DMS79 (cell line): ENCODE measurements at places on chromosomes 3 and 15.

DNA sequence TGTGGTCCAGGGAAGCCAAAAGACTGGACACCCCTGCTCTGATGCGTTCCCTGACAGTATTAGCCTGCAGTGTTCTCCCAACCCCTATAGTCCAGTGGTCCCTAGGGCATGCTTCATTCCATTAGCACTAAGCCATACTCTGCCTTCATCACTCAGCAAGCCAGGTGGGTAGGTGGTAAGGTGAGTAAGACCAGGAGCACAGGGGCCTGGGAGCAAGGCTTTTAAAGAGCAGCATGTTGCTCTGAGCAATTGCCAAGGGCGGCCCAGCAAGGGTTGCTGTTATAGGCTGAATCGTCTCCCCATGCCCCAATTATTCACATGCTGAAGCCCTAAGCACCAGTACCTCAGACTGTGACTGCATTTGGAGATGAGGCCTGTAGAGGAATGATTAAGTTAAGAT, 11.0 kb downstream of the CXCR6 start:
- no peak for DNase-seq

GRCh38 chr3:12954891-12955650, 113.7 kb upstream of the RPL32 start:
- DNase-seq: peak; percentile 46

- no peak for DNase-seq
These were observed 218.7 kb upstream of the CHRNA7 start for GRCh38 chr15:31811641-31812040.

DNA sequence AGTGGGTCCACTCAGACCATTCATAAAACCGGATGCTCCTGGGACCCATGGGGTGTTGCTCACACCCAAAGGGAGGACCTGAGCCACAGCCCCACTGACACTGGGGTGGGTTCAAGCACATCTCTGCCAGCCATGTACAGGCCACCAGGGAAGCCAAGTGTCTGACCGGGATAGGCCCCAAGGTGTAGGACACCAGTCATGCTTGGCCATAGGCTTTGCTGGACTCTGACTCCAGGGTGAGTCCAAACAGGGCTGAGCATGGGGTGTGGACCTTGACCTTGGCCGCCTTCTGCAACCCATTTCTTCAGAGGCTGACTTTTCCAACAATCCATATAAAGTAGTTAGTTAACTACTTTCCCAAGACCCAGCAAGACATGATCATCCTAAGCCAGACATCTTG, 31.4 kb upstream of the DUSP7 start:
- DNase-seq: no peak

GRCh38 chr3:47003461-47004368, 24.2 kb downstream of the NBEAL2 start:
- no peak for DNase-seq

GRCh38 chr15:86488046-86488445, 408.4 kb downstream of the AGBL1 start:
- DNase-seq: no peak

DNA sequence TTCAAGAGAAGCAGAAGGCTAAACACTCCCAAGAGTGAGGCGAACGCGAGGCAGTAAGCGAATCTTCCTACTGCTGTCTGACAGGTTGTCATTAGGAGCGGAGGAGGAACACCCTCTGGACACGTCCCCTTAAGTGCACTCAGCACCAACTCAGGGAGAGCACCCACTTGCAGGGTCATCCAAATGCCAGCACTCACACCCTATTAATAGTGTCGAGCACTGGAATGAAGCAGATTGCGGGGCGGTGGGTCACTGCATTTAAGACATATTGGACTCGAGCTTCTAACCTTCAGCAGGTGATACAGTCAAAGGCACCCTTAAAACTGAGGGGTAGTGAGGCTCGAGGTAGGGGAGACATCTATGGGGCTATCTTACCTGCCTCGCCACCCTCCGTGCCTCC, 28.7 kb downstream of the SH3BP5 start:
- no peak for DNase-seq

- no peak for DNase-seq
These were observed 230.4 kb upstream of the CHRM5 start for GRCh38 chr15:33737687-33738601.

- DNase-seq: peak; percentile 96
These were observed 239.3 kb downstream of the CPNE4 start for GRCh38 chr3:131795390-131796090.

DNA sequence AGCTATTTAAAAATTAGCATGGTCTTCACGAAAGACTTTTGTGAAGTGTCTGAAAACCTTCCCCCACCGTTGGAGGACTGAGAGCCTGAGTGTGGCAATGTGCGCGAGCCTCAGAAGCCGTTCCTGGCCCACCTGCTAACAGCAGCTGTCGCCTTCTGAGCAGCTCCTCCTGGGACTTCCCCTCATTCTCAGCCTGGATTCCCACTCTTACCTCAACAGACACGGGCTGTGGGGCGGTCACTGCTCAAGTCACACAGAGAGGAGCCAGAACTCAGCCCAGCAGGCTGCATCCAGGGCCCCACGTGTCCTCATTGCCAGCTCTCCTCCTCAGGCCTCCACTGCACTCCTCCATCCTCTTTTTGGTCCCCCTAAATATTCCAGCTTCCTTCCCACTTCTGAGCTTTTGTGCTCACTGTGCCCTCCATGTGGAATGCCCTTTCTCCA, 7.8 kb downstream of the DNASE1L3 start:
- no peak for DNase-seq

GRCh38 chr3:48592519-48593087, 2.5 kb downstream of the COL7A1 start:
- no peak for DNase-seq

GRCh38 chr3:4314688-4315087, 11.5 kb downstream of the SETMAR start:
- no peak for DNase-seq

DNA sequence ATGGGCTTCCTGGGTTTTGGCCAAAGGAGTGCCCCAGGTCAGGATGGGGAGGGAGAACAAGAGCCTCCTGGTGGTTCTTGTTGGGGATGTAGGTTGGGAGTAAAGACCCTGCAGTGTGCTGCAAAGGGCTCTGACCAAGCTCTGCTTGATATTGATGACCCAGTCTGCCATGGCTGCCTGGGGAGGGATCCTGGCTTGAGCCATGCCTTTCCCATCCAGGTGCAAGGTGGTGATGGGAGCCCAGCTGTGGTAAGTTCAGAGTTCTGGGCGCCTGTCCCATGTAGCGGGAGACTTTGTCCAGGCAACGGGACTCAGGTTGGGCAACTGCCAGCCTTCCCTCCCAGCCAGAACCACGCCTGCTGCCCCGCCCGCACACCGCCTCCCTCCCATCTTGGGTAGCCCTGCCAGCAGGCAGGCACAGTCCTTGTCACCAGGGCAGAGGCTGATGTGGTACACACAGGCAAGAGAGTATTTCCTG, 2.6 kb downstream of the GNAI2 start:
- no peak for DNase-seq

- DNase-seq: no peak
These were observed 146.1 kb downstream of the DPH6 start for GRCh38 chr15:35399901-35400300.

DNA sequence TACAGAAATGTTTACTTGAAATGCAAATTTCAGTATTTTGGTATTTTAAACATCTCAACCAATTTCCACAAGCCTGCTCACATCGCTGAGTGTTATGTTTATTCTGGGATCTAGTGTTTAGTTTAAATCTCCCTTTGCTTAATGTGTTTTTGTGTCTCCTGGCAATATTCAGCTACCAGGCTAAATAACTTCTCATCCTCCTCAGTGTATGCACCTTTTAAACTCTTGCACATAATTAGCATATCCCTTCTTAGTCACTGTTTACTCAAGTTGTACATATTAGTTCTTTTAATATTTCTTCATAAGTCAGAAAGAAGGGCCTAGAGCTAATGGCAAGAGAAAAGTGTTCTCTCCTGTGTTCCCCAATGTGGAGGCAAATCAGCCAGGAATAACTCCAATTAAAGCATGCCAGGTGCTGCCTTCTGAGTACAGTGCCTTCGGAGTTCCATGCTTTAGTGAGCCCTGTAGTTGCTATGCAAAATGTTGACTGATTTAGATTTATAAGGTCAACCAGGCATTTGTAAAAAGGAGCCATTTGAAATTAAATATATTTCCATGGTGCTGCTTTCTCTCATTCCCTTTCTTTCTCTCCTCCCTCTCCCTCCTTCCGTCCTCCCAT, 234.3 kb downstream of the GAP43 start:
- DNase-seq: no peak

DNA sequence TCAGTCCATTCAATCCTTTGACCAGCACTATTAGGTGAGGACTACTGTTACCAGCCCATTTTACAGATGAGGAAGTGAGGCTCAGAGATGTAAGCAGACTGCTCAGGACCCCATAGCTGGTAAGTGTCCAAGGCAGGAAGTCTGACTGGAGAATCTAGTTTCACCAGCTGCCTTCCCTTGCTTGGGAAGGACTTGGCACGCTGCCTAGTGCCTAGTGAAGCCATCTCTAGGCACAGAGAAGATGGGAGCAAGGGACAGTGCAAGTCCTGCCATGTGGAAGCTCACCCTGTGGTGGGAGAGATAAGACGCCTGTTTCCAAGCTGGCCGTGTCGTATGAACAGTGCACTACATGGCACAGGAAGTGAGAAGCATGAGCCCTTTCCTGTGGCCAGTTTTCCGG, 111.8 kb upstream of the TMC3 start:
- no peak for DNase-seq

GRCh38 chr3:50525191-50525910, 21.9 kb upstream of the CACNA2D2 start:
- no peak for DNase-seq

DNA sequence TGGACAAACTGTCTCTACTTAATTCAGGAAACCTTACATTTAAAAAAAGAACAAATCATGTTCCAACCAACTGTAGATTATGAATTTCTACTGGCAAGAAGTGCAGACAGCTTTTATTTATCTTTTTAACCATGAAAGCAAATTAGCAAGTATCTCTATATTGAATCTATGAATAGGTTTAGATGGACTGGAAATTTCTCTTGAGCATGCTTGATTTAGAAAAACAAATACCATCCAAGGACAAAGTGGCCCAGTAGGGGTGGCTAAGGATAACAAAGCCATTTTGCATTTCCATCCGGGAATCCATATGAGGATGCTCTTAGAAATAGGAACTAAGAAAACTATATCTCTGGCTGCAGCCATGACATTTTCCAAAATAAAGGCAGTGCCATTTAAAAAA, 150.6 kb downstream of the KCNMB2 start:
- no peak for DNase-seq

GRCh38 chr15:100693451-100693850, 91.1 kb downstream of the ASB7 start:
- DNase-seq: no peak

GRCh38 chr3:10546181-10546624, 40.8 kb upstream of the ATP2B2 start:
- no peak for DNase-seq

DNA sequence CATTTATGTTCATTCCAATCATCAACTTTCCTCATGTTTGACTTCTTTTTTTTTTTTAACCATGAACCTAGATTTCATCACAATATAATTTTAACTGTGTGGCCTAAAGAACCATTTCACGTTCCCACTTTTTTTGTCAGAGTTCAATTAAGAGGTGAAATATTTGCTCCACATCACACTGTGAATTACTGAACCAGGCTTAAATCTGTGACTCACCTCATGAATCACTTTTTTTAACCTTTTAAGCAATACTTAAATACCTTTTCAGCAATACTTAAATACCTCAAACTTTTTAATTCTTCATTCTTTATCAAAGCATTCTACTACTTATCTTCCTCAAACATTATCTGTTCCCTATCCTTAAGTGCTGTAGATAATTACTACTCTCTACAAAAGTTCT, 137.6 kb downstream of the SI start:
- DNase-seq: no peak

DNA sequence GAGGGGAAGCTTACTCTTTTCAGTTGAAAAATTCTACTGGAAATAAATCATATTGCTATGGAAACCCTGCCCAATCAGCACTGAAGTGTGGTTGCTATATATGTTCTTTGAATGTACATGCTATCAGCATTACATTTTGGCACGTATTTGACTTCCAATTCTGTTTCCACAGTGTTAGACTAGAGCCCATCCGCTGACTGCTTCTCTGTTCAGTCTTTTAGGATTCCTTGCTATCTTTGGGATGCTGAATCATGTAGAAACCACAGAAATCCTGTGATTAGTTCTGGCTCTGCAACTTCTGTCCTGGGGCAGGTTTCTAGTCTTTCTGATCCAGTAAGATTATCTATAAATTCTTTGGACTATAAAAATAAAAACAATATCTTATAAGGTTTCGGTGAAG, 128.2 kb upstream of the SLC7A14 start:
- no peak for DNase-seq

GRCh38 chr3:49591615-49592014, 37.3 kb downstream of the BSN start:
- no peak for DNase-seq

DNA sequence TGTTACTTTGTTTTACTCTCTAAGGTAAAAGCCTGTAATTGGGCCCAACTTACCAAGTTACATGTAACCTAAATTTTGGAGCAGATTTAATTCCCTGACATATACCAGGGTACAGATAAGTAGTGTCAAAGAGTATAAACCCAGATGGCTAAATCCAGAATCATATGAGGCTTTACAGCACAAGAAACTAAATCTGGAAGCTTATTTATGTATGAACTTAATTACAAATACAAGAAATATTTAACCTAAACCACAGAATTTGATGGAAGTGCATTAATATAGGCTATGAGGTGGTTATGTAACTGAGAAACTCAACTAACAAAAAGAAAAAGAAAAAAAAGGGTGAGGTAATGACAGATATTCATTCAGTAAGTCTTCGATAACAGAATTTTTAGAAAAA, 930.2 kb upstream of the ALCAM start:
- no peak for DNase-seq

DNA sequence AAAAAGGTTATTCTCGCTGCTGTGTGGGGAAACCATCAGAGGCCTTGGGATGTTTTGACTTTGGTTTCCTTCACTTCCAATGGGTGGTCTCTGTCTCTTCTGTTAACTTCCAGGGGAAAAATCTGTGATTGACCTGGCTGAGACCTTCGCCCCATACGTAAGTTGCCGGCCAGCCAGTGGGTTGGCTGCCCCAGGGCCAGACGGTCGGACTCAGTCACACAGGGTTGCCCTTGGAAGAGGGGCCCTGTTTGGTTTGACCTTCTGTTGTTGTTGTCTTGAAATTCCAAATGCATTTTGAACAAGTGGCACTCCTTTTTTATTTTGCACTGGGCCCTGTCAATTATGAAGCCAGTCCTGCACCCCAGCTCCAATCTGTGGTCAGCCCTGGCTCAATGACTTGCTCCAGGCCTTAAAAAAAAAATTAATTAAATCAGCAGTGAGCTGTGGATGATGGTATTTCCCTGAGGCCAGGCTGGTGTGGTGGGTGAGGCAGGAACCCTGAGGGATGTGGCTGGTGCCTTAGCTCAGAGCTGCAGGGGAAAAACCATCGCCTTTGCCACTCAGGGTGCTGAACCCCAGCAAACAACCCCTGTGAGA, 4.5 kb downstream of the FAM107A start:
- DNase-seq: no peak

DNA sequence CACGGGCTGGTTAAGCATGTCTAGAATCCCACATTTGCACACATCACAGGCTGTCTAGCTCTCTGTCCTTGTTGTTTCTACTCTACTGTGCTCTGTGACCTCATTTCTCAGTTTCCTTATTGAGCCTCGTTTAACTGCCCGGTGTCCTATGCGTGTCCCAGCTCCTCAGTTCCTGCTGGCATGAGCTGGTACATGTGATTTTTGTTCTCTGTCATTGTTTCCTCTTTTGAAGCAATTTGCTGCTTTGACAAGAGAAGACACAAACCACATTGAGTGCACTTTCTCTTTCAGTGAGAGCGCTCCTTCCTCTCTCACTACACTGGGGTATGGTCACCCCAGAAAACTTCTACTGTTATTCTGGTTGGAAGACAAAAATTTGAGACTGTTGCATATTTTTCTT, 563.5 kb downstream of the PDCD6IP start:
- no peak for DNase-seq
